ENCODE measurements at places on chromosomes 6 and 20.
A peak's percentile ranks its signal among the peaks of the same experiment; 100 is the strongest.

- DNase-seq: no peak
Measured at GRCh38 chr6:152846825-152847224, 96.2 kb downstream of the VIP start.

DNA sequence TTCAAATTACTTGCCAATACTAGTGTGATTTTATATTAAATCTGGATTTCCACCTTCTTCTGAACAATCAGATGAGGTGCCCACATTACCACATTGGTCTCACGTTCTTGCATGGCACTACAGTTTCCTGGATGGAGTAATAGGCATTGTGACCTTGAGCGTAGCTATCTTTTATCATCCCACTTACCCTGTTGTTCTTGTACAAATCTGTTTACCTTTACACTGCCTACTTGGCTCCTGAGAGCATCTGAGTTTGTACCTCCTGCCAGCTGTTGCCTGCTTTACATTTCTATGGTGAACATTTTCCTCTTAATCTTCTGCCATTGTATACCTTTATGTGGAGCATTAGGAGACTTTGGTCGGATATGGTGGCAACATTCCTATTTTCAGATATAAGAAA, 90.7 kb downstream of the AKAP7 start:
- peak; percentile 38 for DNase-seq

DNA sequence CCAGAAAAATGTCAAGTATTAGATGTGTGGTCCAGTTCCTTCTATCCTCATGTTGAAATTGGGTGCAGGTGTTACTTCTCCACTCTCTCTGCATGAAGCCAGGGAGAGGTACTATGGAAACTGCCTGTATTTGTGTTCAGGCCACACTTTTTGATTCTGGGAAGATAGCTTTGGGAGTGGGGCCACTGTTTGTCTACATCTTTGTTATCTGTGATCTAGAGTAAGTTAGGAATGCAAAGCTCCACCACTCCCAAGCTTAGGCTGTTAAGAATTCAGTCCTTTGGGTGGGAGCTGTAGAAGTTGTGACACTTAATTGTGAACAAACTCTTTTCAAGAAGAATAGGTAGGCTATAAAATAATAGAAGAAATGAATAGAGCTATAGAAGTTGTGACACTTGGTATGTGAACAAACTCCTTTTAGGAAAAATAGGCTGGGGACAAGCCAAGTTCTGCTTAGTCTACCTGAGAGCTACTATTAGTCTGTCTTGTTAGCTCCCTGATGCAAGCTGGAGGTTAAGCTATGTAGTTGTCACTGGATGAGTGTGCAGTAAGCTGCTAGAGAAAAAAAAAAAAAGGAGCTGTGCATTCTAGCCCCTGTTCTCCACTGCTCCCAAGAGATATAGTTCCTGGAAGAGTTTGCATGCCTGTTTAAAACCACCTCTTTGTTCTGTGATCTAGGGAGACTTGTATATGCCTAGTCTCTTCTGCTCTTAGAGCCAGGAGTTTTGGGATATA, 7.1 kb upstream of the GFRAL start:
- no peak for DNase-seq

- no peak for DNase-seq
Measured at GRCh38 chr6:147438758-147439528, 69.5 kb upstream of the SAMD5 start.

DNA sequence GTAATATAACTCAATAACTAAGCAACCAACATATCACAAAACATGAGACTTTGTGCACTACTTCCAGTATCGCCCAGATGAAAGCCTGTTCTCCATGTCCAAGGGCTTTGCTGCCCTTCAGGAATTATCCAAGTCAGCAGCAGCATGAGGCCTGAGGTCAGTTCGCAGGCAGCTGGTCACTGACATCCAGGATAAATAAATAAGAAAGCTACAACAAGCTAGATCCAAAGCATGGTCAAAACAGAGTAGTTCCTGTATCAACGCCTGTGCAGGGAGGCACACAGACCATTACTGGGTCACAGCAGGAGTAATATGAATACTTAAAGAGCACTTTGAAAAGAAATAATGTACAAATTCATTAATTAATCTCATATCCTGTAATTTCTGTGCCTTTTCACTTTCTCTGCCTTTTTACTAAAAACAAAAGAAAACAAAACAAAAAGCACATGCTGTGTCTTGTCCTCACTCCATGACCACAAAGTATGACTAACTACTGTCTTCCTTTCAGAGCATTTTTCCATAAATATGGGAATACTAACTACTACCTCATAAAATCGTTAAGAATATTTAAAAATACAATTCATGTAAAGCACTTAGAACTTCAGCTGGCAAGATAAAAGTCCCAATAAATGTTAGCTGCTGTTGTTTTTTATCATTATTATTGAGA, 374.9 kb upstream of the IRAK1BP1 start:
- DNase-seq: no peak

- DNase-seq: peak; percentile 72
Measured at GRCh38 chr6:35294308-35294945, 3.2 kb upstream of the DEF6 start.

GRCh38 chr20:61994546-61994945, 71.1 kb downstream of the TAF4 start:
- no peak for DNase-seq

- no peak for DNase-seq
Measured at GRCh38 chr6:1525364-1526038, 84.2 kb upstream of the FOXC1 start.

DNA sequence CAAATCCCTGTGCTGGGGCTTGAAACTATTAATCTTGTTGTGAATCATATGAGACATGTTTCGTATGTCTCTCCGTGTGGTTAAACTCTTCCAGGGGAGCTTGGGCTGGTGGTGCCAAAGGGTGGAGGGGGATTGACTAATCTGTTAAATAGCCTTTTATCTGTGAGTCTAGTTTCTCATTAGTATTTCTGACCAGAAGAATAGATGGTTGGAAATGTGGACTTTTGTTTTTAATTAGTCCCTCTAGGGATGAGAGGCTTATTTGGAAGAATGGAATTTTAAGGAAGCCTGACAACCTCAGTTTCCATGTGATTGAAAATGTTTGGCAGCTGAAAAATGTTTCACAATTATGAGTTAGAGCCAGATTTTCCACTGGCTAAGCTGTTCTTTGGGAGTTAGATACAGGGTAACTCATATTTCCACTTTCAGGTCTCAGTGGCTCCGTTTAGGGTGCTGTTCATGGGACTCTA, 117.3 kb downstream of the BCKDHB start:
- DNase-seq: no peak

DNA sequence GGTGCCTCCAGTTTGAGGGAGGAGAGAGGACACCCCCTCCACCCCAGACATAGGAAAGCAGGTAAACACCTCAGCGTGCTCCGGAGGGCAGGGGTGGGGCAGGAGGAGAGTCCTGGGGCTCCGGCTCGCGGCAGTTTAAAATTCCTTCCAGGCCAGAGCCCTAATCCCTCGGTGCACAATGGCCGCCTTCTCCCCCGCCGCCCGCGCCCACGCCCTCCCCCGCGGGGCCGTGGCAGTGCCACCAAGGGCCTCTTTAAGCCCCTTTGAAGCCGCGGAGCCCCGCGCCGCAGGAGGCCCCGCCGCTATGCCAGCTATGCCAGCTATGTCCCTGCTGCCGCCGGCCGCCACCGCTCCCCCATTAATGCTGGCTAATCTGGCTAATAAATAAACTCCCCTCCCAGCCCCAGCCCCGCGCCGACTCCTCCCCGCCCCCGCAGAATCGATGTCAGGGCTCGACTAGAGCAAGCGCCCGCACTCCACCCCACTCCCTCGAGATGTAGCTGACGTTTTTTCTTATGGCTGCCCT, 125.1 kb downstream of the MRPL14 start:
- DNase-seq: peak; percentile 3

DNA sequence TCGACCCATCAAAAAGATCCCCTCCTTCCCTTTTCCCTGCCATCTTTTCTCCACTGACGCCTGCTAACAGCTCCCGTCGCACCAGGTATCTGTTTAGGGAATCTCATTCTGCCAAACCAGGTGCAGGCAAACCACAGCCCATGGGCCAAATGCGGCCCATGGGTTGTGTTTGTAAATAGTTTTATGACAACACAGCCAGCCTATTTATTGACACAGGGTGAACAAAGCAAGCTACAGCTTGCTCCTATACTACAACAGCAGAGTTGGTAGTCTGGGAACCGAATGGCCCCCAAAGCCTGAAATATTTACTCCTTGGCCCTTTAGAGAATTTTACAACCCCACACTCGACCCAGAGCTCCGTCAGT, 16.4 kb downstream of the NFATC2 start:
- peak; percentile 78 for DNase-seq

DNA sequence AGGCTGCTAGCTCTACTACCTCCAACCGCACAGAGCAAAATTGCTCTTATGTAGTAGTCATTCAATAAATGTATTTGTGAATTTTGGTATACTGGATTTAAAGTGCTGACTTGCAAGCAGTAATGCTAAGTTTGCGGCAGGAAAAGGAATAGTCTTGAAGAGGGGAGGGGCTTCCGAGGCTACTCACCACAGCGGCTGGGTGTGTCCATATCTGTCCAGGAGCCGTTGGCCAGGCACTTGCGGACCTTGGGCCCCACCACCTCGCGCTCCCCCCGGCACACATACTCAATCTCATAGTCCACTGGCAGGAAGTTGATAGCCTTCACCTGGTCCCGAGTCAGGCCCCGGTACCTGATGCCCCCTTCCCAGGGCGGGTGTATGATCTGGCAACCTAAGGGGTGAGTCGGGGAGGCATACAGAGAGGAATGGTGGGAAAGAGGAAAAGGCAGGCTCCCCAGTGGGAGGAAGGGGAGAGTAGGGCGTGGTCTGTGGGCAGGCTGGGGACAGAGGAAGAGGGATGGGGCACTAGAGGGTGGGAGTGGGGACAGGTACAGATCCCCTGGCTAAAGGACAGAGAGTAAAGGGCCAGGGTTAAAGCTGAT, 1.7 kb downstream of the GABBR1 start:
- no peak for DNase-seq

GRCh38 chr20:16621435-16622141, 48.3 kb upstream of the KIF16B start:
- DNase-seq: no peak

GRCh38 chr20:53914091-53914780, 156.2 kb downstream of the BCAS1 start:
- DNase-seq: no peak

GRCh38 chr20:47178851-47179250, 177.6 kb downstream of the ZMYND8 start:
- DNase-seq: no peak

DNA sequence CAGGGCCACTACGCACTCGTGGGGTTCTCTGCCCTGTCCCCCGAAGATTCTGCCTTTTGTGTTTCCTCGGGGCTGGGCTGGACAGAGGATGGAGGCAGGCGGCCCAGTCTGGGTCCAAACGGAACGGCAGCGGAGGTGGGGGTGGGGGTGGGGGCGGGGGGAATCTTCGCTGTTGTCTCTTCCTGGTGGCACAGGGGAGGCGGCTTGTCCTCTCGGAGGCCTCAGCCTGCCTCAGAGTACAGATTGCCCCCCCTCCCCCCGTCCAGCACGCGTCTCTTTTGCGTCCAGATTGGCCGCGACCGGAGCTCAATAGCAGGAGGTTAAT, 1.4 kb upstream of the INSM1 start:
- DNase-seq: no peak

DNA sequence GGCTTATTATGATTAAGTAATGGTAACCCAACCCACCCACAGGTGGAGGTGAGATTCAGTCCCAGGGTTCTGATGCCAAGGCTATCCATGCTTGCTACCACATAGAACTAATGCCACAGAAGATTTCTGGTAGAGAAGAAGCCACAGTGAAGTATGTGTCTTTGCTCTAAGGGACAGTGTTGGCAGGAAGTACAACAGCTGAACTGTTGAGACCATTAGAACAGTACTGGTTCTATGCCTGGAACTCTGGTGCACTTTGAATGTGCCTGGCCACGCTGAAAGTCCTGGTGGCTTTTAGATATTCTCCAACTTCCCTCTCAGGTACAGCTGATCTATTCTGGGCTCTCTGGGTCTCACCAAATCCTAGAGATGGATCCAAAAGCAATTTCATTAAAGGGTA, 7.8 kb downstream of the STX7 start:
- DNase-seq: no peak

- DNase-seq: no peak
Measured at GRCh38 chr20:2086980-2087377, 14.6 kb upstream of the STK35 start.

- DNase-seq: no peak
Measured at GRCh38 chr6:148501178-148501590, 158.5 kb downstream of the SASH1 start.

DNA sequence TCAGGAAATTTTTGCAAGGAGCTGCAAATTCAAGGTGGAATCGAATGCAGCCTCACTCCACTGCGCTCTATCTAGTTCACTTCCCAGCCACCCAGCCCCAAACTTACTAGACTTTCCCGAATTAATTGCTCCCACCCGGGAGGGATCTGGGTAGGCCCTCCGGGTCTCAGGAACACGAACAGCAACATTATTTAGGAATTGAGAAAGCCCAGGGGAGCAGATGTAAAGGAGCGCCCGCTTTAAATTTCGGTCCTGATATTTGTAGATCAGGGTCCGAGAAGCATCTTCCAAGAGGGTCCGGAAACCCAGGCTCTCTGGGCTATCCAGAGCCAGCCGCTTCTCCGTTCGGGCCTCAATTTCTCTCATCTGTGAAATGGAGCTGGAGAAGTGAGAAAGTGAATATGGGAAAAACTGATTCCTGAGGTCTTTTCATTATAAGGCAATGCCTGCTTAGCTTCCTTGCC, 490 bp upstream of the ID1 start:
- DNase-seq: no peak

DNA sequence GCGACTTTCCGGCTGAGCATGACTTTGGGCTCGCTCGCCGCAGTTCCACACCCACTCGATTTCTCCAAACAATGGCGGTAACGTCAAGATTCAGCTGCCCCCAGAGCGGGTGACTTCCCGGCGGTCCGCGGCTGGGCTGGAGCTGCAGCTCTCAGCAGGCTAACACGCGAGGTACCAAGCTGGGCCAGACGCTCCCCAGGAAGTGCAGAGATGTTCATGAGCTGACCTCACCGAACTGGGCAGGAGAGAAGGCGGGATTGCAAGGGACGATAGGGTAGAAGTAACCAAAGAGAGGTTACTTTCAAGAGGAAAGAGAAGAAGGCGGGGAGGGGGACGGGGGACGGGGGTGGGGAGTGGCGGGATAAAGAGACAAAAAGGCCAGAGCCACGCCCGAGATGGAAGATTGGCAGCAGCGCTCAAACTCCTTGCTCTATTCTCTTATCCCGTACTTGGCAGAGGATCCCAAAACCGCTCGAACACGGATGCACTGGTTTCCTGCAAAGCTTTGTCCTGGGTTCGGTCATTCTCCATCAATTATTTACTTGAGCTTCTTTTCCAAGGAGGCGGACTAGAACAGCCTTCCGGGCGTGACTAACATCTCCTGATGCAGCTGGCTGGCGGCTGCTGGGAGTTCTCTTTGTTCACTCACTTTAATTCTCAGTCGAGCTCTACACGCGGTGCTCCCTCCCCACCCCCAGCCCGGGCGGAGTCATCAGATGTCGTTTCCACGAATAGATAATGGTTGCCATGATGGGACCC, at the start of gene MTCL3:
Gene MTCL3 (minus strand): TSS at position 626 of the 759 bp plus-strand sequence.
- DNase-seq: peak; percentile 98

DNA sequence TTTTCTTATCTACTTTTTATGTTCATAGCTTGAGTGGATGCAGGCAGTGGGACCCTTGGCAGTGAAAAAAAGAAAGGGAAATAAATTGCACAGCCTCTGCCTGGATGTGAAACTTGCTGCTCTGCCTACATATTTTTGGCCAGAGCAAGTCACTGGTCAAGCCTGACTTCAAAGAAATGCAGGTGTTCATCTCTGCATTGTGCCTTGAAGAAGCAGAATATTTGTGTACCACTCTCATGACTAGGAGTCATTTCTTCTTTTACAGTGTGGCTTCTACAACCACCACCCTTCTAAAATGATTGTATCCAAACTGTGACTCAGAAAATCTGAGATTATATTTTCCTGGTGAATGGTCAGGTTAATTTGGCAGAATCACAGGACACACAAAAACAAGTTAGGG, 2.5 kb upstream of the KATNA1 start:
- DNase-seq: no peak
